SW 1271 (cell line): ENCODE measurements at places on chromosomes 3 and 15.

DNA sequence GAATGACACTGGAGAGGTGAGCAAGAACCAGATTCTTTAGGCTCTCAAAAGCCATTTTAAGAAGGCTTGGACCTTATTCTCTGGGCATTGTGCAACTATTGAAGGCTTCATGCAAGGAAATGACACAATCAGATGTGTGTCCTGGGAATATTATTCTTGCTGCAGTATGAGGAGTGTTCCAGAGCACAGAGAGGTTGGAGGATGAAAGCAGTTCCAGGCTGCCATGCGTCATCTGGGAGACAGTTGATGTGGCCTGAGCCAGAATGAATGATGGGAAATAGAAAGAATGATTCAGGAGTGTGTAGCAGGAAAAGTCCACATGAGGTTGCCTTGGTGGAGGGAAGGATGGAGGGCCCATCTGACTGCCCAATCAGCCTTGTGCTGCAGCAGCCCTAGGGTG, 123.1 kb downstream of the CHCHD6 start:
- DNase-seq = no peak

DNA sequence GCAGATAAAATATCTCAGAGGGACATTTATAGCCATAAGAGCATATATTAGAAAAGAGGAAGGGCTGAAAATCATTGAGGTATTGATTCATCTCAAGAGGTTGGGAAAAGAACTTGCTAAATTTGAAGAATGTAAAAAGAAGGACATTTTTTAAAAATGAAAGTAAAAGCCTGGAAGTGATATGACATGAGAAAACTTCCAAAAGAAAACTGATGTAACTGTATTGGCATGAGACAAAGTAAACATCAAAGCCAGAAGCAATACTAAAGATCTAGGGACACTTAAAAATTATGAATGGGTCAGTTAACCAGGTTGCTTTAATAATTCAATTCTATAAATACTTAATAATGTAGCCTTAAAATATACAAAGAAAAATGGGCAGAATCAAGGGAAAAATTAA, 31.9 kb downstream of the CEP63 start:
- DNase-seq = no peak

GRCh38 chr15:74816624-74817369, 4.2 kb downstream of the LMAN1L start:
- DNase-seq = no peak

- DNase-seq = no peak
Measured at GRCh38 chr3:73210759-73211158, 149.3 kb downstream of the EBLN2 start.

DNA sequence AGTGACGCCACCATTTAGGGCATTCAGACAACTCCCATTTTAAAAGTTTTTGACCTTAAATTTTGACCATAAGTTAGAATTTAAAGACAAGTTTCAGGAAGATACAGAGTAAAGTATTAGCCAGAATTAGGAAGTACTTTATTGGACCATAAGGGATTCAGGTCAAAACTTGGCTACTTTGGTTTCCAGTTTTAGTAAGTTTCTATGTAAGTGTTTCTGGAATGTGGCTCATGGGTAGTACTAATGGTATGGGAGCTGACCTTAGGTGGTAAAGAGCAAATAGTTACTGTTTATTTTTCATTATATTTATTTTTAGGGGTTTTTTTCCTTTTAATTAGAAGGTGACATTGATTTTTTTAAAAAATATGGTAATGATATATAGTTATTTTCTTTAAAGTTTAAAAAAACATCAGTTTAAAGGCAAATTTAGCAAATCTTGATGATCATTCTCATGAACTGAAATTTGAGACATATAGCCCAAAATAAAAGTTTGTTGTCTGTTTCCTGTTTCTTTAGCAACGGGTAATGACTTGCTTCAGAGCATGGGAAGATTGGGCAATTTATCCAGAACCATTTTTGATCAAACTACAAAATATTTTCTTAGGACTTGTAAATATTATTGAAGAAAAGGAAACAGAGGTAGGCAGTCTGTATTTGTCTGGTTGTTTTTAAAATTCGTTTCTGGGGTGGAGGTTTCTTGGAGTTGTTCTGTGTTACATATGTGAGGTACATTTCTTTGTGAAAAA, 34.3 kb downstream of the U2SURP start:
- no peak for DNase-seq

- DNase-seq = no peak
Measured at GRCh38 chr3:175082631-175083030, 223.5 kb downstream of the NAALADL2 start.

- DNase-seq = no peak
Measured at GRCh38 chr15:76084256-76084655, 24.5 kb downstream of the TMEM266 start.

GRCh38 chr15:78004919-78005634, 72.4 kb downstream of the TBC1D2B start:
- DNase-seq = no peak

DNA sequence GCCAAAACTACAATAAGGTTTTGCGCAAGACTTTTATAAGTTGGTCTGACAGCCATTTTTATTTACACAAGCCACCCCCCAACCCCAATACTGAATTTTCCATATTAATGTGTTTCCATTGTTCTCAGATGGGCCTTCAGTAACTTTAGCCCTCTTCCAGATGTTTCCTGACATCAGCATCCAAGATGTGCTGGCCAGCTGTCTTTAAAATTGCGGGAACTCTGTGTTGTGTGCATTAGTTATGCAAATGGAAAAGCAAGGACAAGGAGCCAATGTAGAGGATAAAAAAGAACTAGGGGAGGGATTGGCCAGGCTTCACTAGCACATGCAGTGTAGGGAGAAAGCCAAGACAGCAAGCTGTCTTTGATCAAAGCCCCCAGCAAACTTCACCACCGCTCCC, 45.4 kb downstream of the COMMD2 start:
- DNase-seq = no peak

- DNase-seq = no peak
Measured at GRCh38 chr3:72453706-72454105, 394.5 kb downstream of the SHQ1 start.

- no peak for DNase-seq
Measured at GRCh38 chr15:62249501-62249900, 84.4 kb upstream of the C2CD4B start.

- DNase-seq = peak; percentile 7
Measured at GRCh38 chr3:127473244-127474024, 117.1 kb downstream of the TPRA1 start.

DNA sequence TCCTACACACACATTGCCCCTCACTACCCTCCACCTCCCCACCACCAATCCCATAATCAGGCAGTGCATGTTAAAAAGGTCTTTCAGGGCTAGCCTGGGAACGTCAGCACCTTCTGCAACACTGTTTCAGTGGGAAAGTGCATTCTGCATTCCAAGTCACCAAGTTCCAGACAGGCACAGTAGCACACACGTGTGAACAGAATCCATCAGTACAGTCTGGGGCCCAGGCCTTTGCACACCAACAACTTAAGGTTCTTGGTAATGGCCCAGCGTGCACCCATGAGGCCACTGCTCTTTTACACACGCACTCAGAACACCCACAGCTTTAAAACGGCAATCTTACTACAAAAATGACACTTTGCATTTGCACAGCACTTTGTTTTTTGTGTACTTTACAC, 1.2 kb downstream of the ANXA2 start:
- no peak for DNase-seq
